Urinary bladder (tissue), 4 donors: ENCODE measurements at places on chromosomes 2 and 18. TPM values are rescaled to one million over a fixed set of nuclear protein-coding genes. Genes with fewer than 3 reads are reported as not detected.

GRCh38 chr2:174058456-174058855, 93.3 kb upstream of the SP3 start:
- DNase-seq, result no peak

DNA sequence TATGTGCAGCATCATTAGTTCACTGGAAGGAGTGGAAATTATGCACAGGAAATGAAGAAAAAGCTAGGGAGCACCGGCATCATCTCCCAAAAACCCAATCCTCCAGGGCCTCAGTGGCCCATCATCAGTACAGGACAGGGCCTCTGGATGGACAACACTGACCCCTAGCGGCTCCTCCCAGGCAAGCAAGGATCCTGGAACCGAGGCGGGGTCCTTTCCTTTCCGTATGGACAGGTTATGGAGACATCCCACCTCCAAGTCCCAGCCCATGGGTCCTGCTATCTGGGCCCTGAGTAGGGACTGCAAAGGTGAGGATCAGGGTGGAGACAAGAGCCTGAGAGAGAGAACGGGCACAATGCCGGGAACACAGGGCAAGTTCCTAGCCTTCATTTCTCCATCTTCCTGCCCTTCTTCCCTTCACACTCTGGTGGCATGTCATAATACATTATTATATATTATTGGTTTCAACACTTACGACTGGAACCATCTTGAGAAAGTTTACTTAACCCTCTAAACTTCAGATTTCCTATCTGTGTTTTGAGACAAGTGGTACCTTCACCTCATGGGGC, 68.2 kb downstream of the ZNF516 start:
- DNase-seq, result no peak

FOXI3 gene
- polyA plus RNA-seq, result not detected

- no peak for DNase-seq
These were observed 441.8 kb downstream of the CMPK2 start for GRCh38 chr2:6423944-6424343.

TMEM163 gene
- polyA plus RNA-seq, result 2.4 TPM

DNA sequence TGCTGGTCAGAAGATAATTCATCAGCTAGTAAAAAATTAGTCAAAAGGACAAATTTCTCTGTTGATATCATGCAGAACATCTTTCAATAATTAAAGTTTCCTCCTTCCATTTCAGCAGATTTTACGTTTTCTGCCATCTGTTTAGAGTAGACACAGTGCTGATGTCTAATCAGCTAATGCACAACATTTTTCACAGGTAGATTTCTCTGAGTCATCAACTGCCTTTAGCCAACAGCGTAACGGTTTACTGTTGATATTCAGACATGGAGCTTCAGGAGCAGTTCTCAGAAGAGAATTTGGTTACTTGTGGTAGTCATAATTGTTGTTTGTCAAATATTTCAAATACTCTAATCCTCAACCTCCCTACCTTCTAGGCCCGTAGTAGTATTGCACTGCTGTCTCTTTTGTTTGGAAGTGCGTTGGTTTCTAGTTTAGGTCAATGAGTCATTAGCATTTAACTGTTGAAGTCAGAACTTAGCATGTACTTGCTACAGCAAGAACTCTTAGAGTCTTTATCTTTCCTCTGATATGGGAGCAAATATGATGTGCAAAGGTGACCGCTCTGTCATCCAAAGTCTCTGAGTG, 86.8 kb upstream of the TFPI start:
- no peak for DNase-seq

- no peak for DNase-seq
These were observed 298.5 kb downstream of the INSIG2 start for GRCh38 chr2:118386641-118387302.

DNA sequence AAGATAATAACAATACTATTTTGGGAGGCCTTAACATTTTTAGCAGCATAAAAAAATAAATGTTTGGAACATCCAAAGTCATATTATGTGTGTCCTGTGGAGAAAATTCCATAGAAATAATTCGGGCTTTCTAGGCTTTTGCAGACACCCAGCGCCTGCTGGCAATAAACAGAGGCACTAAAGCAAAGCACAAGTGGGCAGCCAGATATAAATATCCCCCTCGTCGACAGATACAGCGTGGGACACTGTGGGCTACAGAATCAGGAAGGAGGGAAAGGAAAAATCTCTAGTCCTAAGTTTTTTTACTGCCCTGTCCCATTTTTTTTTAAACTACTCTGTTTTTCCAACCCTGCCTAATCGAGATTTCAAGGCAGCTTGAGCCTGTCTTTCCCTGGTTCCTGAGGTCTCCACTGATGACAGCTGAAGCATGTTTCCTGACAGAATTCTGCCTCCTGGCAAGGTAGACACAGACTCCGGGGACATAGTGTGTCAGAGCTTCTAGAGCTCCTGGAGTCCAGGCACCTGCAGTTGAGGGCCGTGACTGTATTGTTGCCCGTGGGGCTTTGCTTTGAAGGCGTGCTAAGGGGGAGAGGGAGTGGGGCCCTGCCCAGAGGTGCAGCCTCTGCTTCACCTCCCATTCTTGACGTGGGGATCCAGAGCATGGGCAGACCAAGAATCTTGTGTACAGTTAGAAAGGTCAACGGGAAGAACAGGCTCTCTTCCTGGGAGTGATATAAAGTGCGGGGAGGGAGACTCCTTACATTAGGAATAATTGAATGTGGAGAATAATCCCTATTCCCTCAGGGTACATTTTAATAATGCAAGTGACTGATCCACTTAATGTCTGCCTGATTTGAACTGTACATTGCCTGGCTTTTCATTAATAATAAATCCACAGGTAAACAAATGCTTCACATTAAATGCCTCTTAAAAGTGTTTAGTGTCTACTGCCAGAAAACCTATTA, 232.3 kb downstream of the DCC start:
- no peak for DNase-seq

- no peak for DNase-seq
These were observed 112.1 kb downstream of the PLB1 start for GRCh38 chr2:28607730-28608499.

GRCh38 chr2:143480601-143481236, 351.5 kb downstream of the ARHGAP15 start:
- DNase-seq, result no peak

GRCh38 chr2:83689402-83689801, 769.7 kb downstream of the SUCLG1 start:
- DNase-seq, result no peak

DNA sequence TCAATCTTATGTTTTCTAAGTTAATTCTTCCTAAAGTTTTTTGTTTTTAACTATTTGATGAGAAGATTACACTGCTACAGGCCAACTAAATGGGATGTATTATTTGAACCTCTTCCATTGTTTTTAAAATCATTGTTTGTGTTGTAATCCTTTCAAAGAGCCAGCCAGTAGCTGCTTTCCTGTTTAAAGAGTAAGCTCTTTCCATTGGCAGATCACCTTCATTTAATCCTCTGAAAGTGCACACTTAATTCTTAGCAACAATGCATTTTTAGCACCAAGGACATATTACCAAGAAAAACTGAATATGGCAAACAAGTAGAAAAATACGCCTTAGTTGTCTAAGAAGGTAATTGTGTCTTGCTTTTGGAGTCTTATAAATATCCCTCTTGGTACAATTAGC, 54.0 kb downstream of the MEIS1 start:
- no peak for DNase-seq

- DNase-seq, result no peak
These were observed 182.7 kb downstream of the UBE2E3 start for GRCh38 chr2:181163139-181163538.

DNA sequence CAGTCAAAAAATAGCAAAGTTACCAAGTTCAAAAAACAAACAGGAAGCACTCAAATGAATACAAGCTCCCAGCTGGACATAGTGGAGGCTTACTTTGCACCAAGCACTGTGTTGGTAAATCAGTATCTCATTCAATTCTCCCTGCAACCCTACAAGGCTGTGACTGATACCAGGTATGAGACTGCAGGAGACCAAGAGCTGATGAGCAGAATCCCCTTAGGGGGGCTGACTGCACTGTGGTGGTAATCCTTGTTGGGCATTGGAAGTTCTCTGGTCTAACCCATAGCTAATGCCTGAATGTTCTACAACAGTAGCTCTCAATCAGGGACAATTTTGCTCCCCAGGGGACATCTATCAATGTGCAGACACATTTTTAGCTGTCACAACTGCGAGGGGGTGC, 26.0 kb downstream of the CDH2 start:
- DNase-seq, result no peak

DNA sequence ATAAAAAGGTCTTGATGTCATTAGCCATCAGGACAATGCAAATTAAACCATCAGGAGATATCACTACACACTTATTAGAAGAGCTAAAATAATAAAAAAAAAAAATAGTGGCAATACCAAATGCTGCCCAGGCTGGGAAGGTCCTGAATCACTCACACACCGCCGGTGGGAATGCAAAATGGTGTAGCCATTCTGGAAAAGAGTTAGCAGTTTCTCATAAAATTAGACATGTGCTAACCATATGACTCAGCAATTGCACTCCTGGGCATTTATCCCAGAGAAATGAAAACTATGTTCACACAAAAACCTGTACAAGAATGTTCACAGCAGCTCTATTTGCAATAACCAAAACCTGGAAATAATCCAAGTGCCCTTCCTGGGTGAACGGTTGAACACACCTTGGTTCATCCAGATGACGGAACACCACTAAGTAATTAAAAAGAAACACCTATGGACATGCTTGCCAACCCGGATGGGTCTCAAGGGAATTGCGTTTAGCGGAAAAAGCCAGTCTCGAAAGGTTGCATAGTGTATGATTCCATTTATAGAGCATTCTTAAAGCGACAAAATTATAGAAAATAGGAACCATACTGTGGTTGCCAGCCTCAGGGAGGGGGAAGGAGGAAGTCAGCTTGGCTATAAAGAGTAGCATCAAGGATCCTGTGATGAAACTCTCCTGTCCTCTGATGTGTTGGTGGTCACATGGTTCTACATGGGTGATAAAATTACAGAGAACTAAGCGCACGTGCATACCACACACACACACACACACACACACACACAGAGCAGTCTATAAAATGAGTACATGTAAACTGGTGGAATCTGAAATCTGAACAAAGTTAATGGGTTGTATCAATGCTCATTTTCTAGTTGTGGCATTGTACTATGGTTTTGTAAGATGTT, 4.6 kb downstream of the MBP start:
- DNase-seq, result no peak

- no peak for DNase-seq
These were observed 731.9 kb upstream of the SALL3 start for GRCh38 chr18:78247615-78248289.

GRCh38 chr2:71897137-71897480, 250.6 kb downstream of the CYP26B1 start:
- no peak for DNase-seq

DNA sequence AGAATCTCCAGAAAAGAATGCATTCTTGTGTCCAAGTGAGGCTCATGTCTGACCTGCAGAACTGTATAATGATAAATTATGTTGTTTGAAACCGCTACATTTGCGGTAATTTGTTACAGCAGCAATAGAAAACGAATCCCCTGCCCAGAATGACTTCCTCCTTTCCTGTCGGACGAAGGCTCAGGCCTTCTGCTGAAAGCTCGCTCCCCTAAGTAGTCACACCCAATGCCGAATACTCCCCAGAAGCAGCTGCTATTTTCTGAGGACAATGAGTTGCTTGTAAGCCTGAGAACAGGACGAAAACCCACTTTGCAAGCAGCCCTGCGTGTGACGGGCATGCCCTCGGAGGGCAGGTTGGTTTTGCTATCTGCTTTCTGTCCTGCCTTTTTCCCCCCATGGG, 27.7 kb upstream of the PTPN4 start:
- no peak for DNase-seq

PROC gene
- polyA plus RNA-seq, result 0.43 TPM

DNA sequence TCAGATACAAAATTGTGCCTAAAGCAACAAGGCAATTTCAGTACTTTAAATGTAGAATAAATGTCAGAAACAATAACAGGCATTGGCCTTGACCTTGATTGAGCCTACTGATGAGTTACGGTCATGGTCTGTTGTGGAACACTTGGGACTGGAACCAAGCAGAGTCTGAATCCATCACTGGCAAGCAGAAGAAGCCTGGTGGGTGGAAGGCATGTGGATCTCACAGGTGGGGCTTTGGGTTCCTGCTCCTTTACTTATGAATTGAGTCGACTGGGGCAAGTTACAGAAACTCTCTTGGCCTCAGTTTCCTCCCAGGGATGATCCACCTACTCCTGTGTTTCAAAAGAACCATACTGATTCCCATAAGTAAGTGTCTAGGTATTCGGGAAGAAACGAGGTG, 102.3 kb downstream of the KCNF1 start:
- no peak for DNase-seq

TMEM200C gene
- polyA plus RNA-seq, result 1.3 TPM

GBX2 gene
- not detected for polyA plus RNA-seq

DNA sequence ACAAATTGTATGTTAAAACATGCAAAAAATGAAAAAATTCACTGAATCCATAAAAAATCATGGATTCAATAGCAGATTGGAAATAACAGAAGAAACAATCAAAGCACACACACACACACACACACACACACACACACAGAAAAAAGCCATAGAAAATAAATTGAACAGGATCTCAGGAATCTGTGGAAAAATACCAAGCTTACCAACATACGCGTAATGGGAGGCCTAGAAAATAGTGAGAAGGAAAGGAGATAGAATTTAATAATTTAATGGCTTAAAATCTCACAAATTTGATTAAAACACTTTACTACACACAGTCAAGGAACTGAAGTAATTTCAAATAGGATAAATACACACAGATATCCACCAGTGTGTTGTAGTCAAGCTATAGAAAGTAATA, 1671.5 kb upstream of the PIK3C3 start:
- no peak for DNase-seq

- no peak for DNase-seq
These were observed 83.7 kb upstream of the GALNT5 start for GRCh38 chr2:157173740-157174184.

DNA sequence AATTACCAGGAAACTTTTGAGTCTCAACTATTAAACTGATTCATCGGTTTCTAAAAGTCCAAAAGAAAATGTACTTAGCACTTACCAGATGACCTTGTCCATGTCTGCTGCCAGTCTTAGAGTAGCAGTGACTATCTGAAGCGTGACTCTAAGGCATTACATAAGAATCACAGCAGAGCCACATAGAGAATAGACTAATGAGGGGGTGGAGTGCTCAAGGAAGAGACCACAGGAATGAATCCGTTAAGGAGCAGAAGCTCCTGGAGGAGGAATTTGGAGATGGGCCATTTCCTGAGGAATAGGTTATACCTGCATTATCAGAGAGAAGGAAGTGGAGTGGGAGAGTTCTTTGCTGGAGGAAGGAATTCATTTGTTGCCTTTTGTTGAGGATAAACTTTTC, 116.0 kb downstream of the MAP3K20 start:
- DNase-seq, result no peak

- DNase-seq, result no peak
These were observed 61.1 kb upstream of the XDH start for GRCh38 chr2:31475692-31476091.

DNA sequence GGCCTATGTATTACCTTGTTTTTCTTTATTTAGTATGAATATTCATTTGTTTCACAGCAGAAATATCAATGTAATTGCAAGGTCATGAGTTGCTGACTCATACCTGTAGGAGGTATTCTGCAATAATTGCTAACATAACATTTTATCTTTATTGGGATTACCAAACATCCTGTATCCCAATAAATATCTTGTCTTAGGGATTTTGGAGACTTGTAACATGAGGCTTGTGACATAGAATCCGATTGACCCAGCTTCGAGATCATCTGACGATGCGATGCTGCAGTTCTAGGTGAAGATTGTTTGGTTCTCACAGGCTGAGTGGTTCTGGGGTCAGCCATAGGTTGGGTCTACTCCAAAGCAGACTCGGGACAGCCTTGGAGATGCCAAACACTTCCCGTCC, 133.4 kb upstream of the RND3 start:
- no peak for DNase-seq

GALNT5 gene
- polyA plus RNA-seq, result 0.34 TPM

GRCh38 chr2:71154279-71154678, 23.8 kb downstream of the MPHOSPH10 start:
- no peak for DNase-seq
